ENCODE measurements at places on chromosomes 12 and 14.

GRCh38 chr12:85866986-85867776, 6.9 kb upstream of the NTS start:
- no peak for DNase-seq

DNA sequence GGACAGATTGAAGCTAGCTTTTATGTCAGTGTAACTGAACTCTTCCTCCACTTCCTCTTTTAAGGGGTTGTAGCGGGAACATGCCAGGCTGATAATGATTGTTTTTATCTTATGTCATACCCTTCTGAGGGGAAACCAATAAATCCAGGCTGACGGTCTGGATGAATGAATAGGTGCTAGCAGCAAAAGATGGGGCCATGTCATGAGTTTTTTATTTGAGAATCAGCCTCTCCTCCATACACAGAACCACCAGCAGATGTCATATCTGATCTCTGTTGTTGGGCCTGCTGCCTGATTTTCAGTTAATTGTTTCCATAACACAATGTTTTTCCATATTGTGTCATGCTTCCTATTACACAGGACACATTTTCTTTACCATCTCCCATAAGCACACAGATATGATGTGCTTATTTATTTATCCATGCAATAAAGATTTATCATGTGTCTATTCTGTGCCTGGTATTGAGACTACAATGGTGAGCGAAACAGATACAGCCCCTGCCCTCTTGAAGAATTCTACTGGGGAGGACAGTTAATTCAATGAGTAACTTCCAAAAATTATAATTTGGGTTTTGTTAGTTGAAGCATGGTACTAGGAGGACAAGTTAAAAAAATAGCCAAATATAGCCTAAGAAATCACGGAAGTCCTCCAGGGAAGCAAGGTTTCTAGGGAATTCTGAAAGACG, 33.6 kb upstream of the CRY1 start:
- no peak for DNase-seq

GRCh38 chr14:21882226-21882625, 208.6 kb upstream of the OR4E1 start:
- DNase-seq, result no peak

DNA sequence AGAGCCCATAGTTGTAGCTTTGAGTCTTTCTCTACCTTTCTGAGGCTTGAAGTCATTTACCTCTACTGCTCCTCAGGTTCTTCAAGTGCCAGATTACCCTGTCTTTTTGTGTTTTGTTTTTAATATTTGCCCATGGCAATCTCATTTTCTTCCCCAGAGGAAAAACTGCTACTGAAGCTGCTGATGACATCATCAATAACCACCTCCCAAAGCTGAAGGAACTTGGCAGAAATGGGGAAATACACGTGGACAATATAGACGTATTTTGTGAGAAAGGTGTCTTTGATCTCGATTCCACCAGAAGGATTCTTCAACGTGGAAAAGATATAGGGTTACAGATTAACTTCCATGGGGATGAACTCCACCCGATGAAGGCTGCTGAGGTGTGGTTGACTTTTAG, 17.1 kb downstream of the AMDHD1 start:
- no peak for DNase-seq

- no peak for DNase-seq
Observed at GRCh38 chr14:21539189-21539940, 13.2 kb upstream of the SALL2 start.

DNA sequence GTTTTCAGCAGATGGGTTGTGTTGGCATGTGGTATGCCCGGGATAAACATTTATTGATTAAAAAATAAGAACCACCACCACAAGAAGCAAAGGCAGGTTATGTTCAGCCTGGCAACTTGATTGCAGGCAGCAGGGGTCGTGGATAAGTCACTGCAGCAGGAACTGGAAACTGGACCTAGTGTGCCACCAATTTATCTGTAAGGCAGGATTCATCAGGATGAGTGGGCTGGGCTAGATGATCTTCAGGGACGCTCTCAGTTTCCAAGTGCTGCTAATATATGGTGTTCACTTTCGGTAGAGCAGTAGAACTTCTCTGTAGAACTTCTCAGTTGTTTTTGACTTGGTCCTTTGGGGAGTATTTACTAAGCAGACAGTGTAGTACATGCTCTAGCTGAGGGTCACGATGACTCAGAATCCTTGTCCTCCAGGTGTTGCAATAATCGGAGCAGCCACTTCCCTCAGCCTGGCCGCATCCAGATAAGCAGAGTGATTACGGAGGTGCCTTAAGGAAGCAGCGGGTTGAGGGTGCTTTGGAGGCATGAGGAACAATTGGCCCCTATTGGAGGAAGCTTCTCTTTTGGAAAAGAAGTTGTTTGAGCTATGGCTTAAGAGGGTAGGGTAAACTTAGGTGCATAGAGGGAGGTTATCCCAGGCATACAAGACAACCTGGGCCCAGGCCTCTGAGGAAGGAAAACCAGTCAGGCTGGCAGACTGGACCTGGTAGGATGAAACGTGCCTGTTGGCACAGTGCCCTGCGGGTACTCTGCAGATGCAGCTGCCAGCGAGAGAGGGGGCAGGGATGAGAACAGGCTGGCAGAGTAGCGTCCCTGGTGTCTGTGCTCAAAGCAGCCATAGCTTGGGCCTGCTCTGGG, 104.0 kb downstream of the GPR135 start:
- no peak for DNase-seq

DNA sequence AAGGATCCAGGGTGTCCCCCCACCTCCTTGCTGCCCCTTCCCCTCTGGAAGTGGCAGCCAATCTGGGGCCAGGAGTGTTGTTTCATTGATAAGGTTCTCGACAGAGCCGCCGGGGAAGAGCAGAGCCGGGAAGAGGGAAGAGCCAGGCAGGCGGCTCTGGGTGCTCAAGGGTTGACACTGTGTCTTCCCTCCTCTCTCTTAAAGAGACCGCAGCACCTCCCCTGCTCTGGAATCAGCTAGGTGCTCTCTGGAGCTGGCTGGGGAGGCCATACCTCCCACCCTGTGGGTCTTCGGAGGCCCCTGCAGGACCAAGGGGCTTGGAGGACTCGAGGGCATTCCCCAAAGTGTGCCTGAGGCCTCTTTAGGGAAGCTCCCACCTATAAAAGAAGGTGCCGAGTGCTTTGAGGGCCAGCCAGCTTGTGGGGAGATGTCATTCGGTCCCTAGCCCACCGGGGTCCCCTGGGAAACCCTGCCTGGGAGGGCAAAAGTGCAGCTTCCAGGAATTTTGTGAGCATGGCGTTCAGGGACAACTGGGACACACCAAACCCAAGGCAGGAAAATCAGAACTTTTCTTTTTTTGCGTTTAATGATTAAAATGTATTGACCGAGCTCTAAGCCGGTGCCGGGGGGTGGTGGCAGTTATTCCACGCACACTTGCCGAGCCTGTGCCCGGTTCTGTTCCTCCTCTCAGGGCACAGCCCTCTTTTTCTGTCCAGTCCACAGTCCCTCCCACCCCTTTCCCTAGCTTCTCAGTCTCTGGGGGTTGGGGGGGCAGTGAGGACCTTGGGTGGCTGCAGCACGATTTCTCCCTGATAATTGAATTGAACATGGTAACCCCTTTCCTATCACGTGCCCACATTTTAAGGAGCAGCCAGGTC, 3.0 kb downstream of the SETD1B start:
- no peak for DNase-seq

DNA sequence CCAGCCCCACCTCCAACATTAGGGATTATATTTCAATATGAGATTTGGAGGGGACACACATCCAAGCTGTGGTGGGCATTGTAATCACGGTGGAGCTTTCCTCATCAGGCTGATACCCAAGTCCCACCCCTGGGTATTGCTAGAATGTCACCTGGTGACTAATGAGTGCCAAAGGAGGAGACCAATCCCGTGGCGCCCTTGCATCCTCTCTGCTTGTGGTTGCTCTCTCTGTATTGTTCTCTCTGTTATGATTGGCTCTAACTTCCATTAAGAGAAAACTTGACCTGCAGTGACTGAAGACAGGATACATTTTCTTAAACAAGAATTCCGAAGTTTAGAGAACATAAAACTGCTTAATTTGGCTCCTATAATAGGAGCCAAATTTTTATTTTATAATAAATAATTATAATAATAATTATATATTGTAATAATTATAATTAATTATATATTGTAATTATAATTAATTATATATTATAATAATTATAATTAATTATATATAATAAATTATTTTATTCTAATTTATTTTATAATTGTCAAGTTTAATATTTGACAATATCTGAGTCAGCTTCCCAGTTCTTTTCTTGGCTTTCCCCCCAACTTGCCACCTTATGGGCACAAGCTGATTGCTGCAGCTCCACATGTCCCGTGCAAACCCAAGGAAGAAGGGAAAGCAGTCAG, 420.1 kb downstream of the DIO2 start:
- no peak for DNase-seq

GRCh38 chr12:4957761-4958160, 48.1 kb downstream of the KCNA1 start:
- no peak for DNase-seq

All from activated T-cell treated with anti-CD3 and anti-CD28 coated beads, Interleukin-2, amount 50 U/mL, for 1 hour (primary cell).